Hippocampal formation (tissue), 2 donors: ENCODE measurements at places on chromosomes 12 and 14.
A peak's percentile ranks its signal among the peaks of the same experiment; 100 is the strongest.

GRCh38 chr14:58298477-58299400, at the start of gene ARID4A:
TSS of gene ARID4A (plus strand) at chr14:58298555. CDS start at chr14:58299855, 1,300 bp downstream.
- DNase-seq, result peak; percentile 60

GRCh38 chr14:60803871-60804270, 69.3 kb downstream of the MNAT1 start:
- DNase-seq, result no peak

DNA sequence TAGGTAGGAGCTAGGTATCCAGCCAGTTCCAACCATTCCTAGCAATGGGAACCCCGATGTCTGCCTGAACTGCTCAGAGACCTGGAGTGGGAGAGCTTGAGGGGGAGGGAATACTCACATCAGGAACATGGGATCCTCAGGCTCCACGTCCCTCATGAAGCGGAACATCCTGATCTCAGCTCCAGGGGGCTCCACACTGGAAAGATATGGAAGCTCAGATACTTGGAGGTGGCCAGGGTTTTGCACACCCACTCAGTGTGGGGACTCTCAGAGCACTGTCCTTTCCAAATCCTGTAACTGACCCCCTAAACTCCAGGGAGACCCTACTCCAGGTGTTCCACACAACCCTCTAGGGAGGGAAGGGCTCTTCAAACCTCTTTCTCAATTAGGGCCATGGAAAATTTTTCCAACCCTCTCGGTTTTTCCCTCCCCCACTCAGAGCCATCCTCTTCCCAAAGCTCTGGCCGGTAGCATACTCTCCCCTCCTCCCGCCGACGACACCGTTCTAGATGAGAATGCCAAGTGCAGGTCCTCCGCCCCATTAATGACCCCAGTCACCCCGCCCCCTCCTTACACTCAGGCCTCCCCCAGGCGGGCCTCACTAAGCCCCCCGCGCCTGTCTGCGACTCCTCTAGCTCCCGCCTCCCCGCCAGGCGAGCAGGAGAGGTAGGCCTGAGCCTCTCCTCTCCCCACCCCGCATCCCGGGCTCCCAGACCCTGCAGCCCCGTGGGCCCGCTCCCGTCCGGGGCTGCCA, 597 bp downstream of the MLF2 start:
- DNase-seq, result no peak

GRCh38 chr12:62259631-62259992, 592 bp upstream of the USP15 start:
- no peak for DNase-seq

GRCh38 chr14:104169005-104169698, 30.8 kb downstream of the KIF26A start:
- DNase-seq, result no peak

GRCh38 chr14:28012629-28013415, 753.8 kb upstream of the FOXG1 start:
- DNase-seq, result no peak

DNA sequence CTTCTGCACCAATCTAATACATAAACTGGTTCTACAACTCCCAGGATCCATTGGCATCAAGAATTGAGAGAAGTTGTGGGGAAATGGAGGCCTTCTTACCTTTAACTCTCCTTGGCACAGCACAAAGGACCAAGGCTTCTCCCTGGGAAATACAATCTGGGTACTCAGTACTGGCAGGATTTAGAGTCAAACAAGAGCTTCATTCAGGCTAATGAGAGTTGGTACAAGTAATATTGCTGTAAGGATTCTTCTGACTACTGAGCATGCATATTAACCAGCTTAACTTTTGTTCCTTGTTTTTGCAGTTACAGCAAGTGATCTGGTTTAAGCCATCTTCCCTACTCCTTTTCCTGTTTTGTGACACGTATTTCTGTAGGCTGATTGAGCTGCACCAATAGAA, 76.2 kb upstream of the FERMT2 start:
- no peak for DNase-seq

- DNase-seq, result no peak
Measured at GRCh38 chr12:106902053-106902452, 53.7 kb upstream of the TMEM263 start.
